GM23338 (cell line): ENCODE measurements at places on chromosomes 6 and 20. TPM values are rescaled to one million over a fixed set of nuclear protein-coding genes. Genes with fewer than 3 reads are reported as not detected.

Gene SLC22A2
- 0.35 and 1.1 TPM in 2 replicates for total RNA-seq

Gene IL20RA
- 2.4 and 3.5 TPM in 2 replicates for total RNA-seq

Gene MYMX
- 2.8 TPM in 2 replicates for total RNA-seq

Gene MPC1
- total RNA-seq: 15.5 and 23.4 TPM in 2 replicates

Gene CEP85L
- 10.1 and 13.4 TPM in 2 replicates for total RNA-seq

Gene ITPA
- 45.3 and 57.5 TPM in 2 replicates for total RNA-seq

Gene EEF1A2
- total RNA-seq: 37.1 TPM in 2 replicates

Gene DLK2
- 0.16 and 0.21 TPM in 2 replicates for total RNA-seq

Gene NCOA3
- total RNA-seq: 20.6 and 25.8 TPM in 2 replicates

Gene NFYA
- 35.7 and 39.1 TPM in 2 replicates for total RNA-seq

Gene VWA7
- total RNA-seq: 0.07 and 0.12 TPM in 2 replicates

Gene CLIC1
- total RNA-seq: 226 and 269 TPM in 2 replicates

Gene MAS1
- 0.03 and 0.08 TPM in 2 replicates for total RNA-seq

Gene FAM83D
- total RNA-seq: 81.6 and 91.3 TPM in 2 replicates

Gene SLC16A10
- total RNA-seq: 30.9 and 37.6 TPM in 2 replicates

Gene COL19A1
- total RNA-seq: not detected in 2 replicates

Gene BRD2
- total RNA-seq: 169 and 182 TPM in 2 replicates

Gene FNDC1
- total RNA-seq: 0.12 and 0.38 TPM in 2 replicates
